ENCODE measurements at places on chromosomes 16 and 17.

GRCh38 chr17:63279498-63280230 lies 166.4 kb downstream of the CYB561 start:
- no peak for DNase-seq

DNA sequence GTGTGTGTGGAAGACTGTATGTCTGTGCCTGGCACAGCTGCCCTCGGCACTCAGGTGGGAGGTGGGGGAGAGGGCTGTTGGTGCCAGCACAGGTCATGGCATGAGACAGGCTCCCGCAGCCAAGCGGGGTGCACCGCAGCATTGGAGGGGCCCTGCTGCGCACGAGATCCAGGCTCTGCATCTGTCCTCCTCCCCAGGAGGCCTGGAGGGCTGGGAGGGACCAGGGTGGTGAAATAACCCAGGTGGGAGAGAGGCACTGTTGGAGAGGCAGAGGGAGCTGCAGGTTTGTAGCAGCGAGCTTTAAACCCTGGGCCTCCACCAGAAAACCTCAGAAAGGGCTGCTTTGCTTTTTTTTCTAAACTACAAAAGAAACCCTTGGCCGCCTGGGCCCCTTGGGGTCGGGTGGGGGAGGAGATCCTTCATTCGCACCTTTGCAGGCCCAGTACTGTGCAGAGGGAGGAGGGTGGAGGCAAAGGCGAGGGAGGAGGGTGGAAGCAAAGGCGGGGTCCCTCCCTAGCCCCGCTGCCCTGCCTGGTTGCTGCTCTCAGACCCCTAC lies 241.7 kb downstream of the SEC14L1 start:
- DNase-seq: no peak

- no peak for DNase-seq
Observed at GRCh38 chr16:77172951-77173350, 18.0 kb upstream of the MON1B start.

- DNase-seq: no peak
Observed at GRCh38 chr17:71801301-71801700, 319.5 kb upstream of the SOX9 start.
